Activated CD4-positive, alpha-beta memory T cell treated with anti-CD3 and anti-CD28 coated beads, Interleukin-2, amount 10 ng/mL, durations not matched to agents 7 days and 5 days (primary cell): ENCODE measurements at places on chromosomes 5 and 9. TPM values are rescaled to one million over a fixed set of nuclear protein-coding genes. Genes with fewer than 3 reads are reported as not detected.

DNA sequence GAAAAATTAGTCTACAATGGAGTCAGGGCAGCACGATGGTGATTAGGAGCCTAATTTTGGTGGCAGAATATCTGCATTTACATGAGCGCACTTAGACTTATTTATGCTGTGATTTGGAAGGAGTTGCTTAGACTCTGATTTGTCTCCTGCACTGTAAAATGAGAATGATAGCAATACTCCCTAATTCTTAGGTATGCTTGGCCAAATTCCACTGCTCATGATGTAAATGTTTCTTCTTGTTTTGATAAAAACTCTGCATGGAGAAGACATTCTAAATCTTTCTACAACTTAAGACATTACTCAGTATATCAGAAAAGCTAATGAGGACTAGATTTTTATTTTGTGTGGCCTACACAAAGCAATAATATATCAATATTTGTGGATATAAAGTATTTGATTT lies 205.4 kb downstream of the CDH18 start:
- no peaks in the 10 kb centered on the region for H3K4me1 ChIP-seq
- H3K27ac ChIP-seq, result no peak overlapping the region
- no peaks in the 10 kb centered on the region for H3K36me3 ChIP-seq
- no peak overlapping the region for H3K4me3 ChIP-seq
- no peak for DNase-seq

GRCh38 chr9:86697213-86697612 lies 250.1 kb downstream of the GAS1 start:
- H3K4me1 ChIP-seq, result no peaks in the 10 kb centered on the region
- H3K27me3 ChIP-seq, result no peaks in the 10 kb centered on the region
- no peaks in the 10 kb centered on the region for H3K36me3 ChIP-seq
- no peak overlapping the region for H3K4me3 ChIP-seq
- no peak overlapping the region for H3K27ac ChIP-seq

- peaks cover 46% of the 10 kb centered on the region for H3K27me3 ChIP-seq
- DNase-seq, result no peak
- H3K27ac ChIP-seq, result no peak overlapping the region
- no peaks in the 10 kb centered on the region for H3K36me3 ChIP-seq
Observed at GRCh38 chr9:114525513-114525912, 20.2 kb upstream of the WHRN start.

GRCh38 chr5:136080113-136080482 lies 51.3 kb downstream of the TGFBI start:
- H3K4me1 ChIP-seq, result peaks cover 5% of the 10 kb centered on the region
- H3K36me3 ChIP-seq, result no peaks in the 10 kb centered on the region
- DNase-seq, result no peak
- no peak overlapping the region for H3K27ac ChIP-seq
- peaks cover 43% of the 10 kb centered on the region for H3K27me3 ChIP-seq
- peak overlapping the region; percentile 36 for H3K4me3 ChIP-seq

DNA sequence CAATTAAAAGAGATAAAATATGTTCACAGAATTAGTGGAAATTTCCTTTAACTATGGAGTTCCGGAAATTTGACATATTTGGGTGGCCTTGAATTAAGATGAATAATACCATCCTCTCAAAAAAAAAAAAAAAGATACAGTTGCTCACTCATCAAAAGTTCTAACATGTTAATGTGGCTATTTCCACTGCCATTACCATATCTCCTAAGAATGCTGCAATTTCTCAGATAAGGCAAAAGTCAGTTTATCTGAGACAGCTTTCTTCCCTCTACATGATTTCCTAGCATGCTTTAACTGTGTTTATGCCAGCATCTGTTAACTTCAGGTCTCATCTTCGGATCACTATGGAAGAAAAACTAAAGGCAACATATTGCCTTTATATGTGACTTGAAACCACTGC lies 2.6 kb downstream of the FASTKD3 start:
- no peak overlapping the region for H3K27ac ChIP-seq
- peaks cover 50% of the 10 kb centered on the region for H3K4me1 ChIP-seq
- no peak overlapping the region for H3K4me3 ChIP-seq
- no peaks in the 10 kb centered on the region for H3K27me3 ChIP-seq

DNA sequence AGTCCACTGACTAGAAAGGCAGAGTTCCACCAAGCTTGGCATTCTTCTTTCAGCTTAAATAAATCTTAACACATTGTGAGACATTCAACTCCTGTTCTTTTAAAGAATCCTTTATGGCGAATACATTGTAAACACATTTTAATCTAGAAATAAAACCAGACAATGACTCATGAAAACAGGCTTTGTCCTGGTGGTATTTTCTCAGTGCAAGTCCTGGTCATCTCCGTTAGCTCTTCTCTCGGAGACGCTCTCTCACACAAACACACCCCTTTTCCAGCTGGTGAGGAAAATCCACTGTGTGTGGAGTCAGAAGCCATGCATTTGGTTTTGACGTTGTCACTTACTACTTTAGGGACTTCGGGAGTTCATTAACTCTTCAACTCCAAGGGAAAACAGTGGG lies 140.4 kb downstream of the AUH start:
- no peak overlapping the region for H3K27ac ChIP-seq
- DNase-seq, result no peak
- H3K36me3 ChIP-seq, result peaks cover 65% of the 10 kb centered on the region
- H3K27me3 ChIP-seq, result no peaks in the 10 kb centered on the region

- H3K27ac ChIP-seq, result no peak overlapping the region
- H3K4me3 ChIP-seq, result no peak overlapping the region
- H3K36me3 ChIP-seq, result no peaks in the 10 kb centered on the region
Observed at GRCh38 chr5:135131801-135132680, 98.0 kb upstream of the PITX1 start.

DNA sequence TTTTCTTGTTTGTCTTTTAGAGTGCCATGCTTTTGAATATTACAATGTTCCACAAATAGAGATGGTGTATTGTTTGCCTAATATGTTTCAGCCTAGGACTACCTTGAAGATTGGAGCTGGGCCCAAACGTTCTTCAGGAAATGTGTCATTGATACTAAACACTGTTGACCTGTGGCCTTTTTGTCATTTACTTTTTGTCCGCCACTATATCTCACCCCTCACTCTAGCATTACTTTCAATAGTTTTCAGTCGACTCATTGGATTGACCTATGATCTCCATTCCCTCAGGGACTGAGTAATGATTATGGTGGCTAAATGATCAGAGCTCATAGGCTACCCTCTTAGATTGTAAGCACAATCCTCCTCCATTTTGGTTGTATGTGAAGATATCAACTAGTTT lies 115.8 kb downstream of the NUDT12 start:
- peaks cover 4% of the 10 kb centered on the region for H3K27me3 ChIP-seq
- DNase-seq, result no peak
- no peak overlapping the region for H3K27ac ChIP-seq
- peaks cover 5% of the 10 kb centered on the region for H3K4me1 ChIP-seq
- no peak overlapping the region for H3K4me3 ChIP-seq

DNA sequence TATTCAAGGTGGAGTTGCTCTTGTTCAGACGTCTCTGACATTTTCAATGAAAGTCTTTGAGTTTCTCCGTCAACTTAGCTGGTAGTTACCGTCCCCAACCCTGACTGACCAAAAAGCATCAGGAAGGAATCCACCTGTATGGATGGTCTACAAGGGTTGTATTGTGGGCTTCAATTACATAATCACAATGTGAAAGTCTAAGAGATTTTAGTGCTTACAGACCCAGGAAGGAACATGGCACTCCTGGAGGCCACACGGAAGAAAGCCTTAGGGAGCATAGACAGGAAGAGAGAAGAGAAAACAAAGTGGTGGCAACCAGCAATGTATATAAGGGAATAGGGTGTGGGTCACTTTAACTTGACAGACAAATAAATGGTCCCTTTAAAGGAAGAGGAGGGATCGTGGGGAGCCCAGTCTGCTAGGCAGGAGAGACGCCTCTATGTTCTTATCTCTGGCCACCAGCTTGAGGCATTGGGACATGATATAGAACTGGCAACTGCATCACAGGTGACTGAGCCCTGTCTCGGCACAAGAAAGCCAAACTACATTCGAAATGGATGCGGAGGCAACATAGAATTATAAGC lies 80.4 kb downstream of the ALDH7A1 start:
- H3K4me1 ChIP-seq, result peaks cover 2% of the 10 kb centered on the region
- no peak for DNase-seq
- H3K36me3 ChIP-seq, result no peaks in the 10 kb centered on the region
- H3K27ac ChIP-seq, result no peak overlapping the region
- peaks cover 3% of the 10 kb centered on the region for H3K27me3 ChIP-seq

DNA sequence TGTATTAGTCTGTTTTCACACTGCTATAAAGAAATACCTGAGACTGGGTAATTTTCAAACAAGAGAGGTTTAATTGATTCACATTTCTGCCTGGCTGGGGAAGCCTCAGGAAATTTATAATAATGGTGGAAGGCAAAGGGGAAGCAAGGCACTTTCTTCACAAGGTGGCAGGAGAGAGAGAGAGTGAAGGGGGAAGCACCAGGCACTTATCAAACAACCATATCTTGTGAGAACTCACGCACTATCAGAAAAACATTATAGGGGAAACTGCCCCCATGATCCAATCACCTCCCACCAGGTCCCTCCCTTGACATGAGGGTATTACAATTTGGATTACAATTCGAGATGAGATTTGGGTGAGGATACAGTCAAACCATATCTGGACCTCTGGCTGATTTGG lies 34.7 kb downstream of the ADRB2 start:
- no peak overlapping the region for H3K27ac ChIP-seq
- DNase-seq, result no peak
- H3K36me3 ChIP-seq, result peaks cover 5% of the 10 kb centered on the region
- no peak overlapping the region for H3K4me3 ChIP-seq
- H3K4me1 ChIP-seq, result peaks cover 15% of the 10 kb centered on the region

GRCh38 chr9:112601636-112602035 lies 115.0 kb downstream of the KIAA1958 start:
- H3K27me3 ChIP-seq, result no peaks in the 10 kb centered on the region
- no peak overlapping the region for H3K4me3 ChIP-seq
- no peaks in the 10 kb centered on the region for H3K36me3 ChIP-seq
- DNase-seq, result no peak
- H3K4me1 ChIP-seq, result peaks cover 9% of the 10 kb centered on the region

DNA sequence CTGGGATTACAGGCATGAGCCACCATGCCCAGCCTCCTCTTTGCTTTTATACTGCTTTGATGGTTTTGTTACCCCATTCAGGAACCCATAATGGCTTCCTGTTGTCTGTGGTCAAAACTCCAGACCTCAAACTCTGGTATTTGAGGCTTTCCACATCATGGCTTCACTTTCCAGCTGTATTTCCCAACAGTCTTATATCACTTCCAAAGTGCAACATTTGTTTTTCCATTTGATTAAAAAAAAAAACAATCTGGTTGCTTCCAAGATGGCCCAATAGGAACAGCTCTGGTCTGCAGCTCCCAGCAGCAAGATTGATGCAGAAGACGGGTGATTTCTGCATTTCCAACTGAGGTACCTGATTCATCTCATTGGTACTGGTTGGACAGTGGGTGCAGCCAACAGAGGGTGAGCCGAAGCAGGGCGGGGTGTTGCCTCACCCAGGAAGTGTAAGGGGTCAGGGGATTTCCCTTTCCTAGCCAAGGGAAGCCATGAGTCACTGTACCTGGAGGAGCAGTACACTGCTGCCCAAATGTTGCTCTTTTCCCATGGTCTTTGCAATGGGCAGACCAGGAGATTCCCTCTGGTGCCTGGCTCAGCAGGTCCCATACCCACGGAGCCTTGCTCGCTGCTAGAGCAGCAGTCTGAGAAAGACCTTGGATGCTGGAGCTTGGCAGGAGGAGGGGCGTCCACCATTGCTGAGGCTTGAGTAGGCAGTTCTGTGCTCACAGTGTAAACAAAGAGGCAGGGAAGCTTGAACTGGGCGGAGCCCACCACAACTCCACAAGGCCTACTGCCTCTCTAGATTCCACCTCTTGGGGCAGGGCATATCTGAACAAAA lies 458.4 kb downstream of the KDM4C start:
- H3K4me1 ChIP-seq, result peaks cover 27% of the 10 kb centered on the region
- peaks cover 22% of the 10 kb centered on the region for H3K36me3 ChIP-seq
- H3K27me3 ChIP-seq, result peaks cover 50% of the 10 kb centered on the region

SLC24A2 gene
- not detected for total RNA-seq

ZFP2 gene
- not detected for total RNA-seq

CCNI2 gene
- 6.7 TPM for total RNA-seq

IL13 gene
- 36.6 TPM for total RNA-seq
